ENCODE measurements at places on chromosomes 7 and 10.

DNA sequence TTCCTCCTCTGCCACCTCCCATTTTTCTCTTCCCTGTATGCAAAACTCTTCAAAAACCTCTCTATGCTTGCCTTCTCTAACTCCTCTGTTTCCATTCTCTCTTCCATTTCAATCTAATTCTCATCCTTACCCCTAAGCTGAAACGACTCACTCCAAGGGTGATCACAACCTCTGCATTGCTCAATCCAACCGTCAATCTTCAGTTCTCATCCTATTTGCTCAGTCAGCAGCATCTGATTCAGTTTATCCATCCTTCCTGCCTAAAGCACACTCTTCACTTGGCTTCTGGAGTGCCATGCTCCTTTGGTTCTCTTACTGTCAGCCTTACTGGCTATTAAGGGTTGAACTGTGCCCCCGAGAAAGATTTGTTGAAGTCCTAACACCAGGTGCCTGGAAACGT lies 163.5 kb upstream of the NEBL start:
- H3K27me3 ChIP-seq, result no peaks in the 10 kb centered on the region
- no peaks in the 10 kb centered on the region for H3K36me3 ChIP-seq
- H3K4me3 ChIP-seq, result no peak overlapping the region
- no peak overlapping the region for H3K27ac ChIP-seq
- no peaks in the 10 kb centered on the region for H3K4me1 ChIP-seq

DNA sequence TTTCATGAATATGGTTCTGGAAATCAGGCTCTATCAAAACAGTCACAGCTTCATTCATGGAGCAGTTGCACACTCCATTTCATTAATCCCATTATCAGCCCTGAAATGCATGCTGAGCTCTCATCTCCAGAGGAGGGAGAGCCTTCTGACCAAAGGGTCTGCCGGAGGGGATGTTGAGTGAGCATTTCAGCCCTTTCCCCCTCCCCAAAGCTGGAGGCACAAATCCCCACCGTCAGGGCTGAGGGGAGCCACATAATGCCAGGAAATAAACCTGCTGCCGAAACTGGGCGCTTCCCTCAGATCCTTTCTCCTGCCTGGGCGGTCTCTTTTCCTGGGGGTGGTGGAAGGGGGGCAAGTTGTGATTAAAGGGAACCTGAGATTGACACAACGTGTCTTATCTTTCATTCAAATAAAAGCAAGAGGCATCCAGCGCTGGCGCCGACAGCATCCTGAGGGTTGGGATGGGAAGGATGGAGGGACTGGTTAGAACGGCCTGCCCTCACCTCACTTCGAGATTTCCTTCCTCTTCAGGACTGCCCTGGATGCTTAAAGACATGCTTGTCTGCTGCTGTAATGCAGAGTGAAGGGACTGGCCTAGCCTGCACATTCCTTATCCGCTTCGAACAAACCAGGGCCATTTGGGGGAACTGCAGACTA lies 71.6 kb downstream of the TLL2 start:
- H3K4me3 ChIP-seq, result no peak overlapping the region
- no peak overlapping the region for H3K27ac ChIP-seq
- no peaks in the 10 kb centered on the region for H3K4me1 ChIP-seq
- no peak for DNase-seq
- no peaks in the 10 kb centered on the region for H3K36me3 ChIP-seq

GRCh38 chr10:60182691-60183090 lies 207.0 kb downstream of the ANK3 start:
- no peaks in the 10 kb centered on the region for H3K4me1 ChIP-seq
- DNase-seq, result no peak
- H3K27me3 ChIP-seq, result no peaks in the 10 kb centered on the region
- no peak overlapping the region for H3K27ac ChIP-seq

- no peak overlapping the region for H3K4me3 ChIP-seq
- DNase-seq, result no peak
- no peak overlapping the region for H3K27ac ChIP-seq
- H3K4me1 ChIP-seq, result no peaks in the 10 kb centered on the region
- H3K36me3 ChIP-seq, result no peaks in the 10 kb centered on the region
Observed at GRCh38 chr7:45057878-45058277, 30.9 kb downstream of the NACAD start.

DNA sequence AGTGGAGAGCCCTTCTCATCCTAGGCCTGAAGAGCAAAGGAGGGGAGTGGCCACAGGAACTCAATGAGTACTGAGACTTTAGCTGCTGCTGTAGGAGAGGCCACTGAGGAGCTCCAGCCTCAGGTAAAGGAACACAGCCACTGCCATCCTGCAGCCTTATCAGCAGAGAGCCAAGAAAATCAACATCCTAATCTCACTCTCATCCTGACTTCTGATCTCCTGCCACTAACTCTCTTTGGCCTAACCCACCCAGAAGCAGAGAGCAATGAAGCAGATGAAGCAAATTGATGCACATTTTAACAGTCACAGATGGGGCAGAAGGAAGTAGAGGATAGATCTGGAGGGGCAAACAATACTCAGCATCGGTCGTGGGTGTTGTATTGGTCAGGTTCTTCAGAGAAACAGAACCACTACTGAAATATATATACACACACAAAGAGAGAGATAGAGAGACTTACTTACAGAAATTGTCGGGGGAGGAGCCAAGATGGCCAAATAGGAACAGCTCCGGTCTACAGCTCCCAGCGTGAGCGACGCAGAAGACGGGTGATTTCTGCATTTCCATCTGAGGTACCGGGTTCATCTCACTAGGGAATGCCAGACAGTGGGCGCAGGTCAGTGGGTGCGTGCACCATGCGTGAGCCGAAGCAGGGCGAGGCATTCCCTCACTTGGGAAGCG lies 297.6 kb downstream of the MTERF1 start:
- no peak overlapping the region for H3K27ac ChIP-seq
- no peak overlapping the region for H3K4me3 ChIP-seq
- no peak for DNase-seq
- H3K4me1 ChIP-seq, result no peaks in the 10 kb centered on the region
- H3K27me3 ChIP-seq, result no peaks in the 10 kb centered on the region
